Karpas-422 (cell line): ENCODE measurements at places on chromosomes 6 and 20.

DNA sequence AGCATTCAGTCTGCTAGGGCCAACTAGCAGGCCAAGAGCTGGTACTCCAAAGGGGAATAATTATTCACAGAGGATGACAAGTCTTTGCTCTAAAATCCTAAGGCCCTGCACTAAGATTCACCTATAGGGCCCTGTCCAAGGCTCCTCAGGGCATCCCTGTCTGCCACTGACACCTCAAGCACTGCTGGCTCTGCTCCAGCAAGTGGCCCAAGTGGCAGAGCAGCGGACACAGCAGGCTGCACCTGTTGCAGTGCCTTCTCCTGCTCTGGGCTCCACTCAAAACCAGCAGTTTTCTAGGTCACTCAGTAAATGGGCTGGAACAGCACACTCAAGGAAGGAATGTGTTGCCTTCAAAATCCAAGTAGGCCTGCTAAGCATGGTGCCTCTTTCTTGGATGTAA, 36.4 kb upstream of the SMOC2 start:
- H3K27ac ChIP-seq = no peak overlapping the region
- no peak overlapping the region for H3K4me3 ChIP-seq
- H3K27me3 ChIP-seq = no peaks in the 10 kb centered on the region
- H3K36me3 ChIP-seq = no peaks in the 10 kb centered on the region
- no peaks in the 10 kb centered on the region for H3K4me1 ChIP-seq

DNA sequence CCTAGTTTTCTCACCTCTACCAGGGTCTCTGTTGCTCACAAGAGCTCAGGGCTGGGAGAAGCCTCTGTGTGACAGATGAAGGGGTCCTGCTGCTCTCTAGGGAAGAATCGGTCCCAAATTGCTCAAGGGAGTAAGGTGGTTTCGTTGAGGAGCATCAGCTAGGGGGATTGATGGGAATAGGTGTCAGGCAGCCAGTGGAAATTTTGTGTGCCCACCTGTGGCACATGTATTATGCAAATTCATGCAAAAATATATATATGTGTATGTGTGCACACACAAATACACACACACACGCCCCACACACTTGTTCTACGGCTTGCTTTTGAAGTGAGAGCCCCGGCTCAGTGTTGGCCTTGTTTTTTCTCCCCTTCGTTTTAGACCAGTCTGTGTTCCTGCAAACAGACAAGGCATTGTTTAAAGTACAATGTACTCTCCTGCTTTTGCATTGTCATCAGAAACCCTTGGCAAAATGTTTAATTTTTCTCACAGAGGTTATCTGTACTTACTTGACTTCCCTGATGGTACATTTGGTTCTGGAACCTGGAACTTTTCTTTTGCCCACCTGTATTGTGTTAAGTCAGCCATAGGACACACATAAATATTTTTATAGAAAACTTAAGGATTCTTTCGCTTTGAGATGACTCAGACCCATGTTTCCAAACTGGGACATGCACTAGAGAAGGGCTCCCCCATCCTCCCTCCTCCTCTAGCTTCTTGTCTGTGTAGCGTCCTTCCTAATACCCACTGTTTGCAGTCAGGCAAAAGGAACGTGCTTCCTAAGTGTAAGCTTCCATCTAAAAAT, 26.7 kb downstream of the FOXO3 start:
- peaks cover 9% of the 10 kb centered on the region for H3K4me1 ChIP-seq
- H3K4me3 ChIP-seq = no peak overlapping the region
- no peaks in the 10 kb centered on the region for H3K27me3 ChIP-seq
- H3K27ac ChIP-seq = no peak overlapping the region

DNA sequence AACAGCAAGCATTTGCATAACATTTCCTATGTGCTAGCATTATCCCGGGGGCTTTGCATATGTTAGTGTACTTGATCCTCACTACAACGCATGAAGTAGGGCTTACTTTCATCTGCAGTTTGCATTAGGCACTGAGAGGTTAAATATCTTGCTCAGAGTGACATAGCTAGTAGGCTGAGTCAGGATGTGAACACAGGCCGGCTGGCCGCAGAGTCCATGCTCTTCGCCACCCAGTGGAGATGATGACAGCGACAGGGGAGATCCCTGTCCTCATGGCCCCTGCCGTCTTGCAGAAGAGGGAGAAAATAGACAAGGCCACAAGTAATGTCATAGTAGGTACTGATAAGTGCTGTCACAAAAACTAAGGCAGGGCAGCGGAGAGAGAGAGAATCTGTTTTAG, 46.9 kb downstream of the LYRM4 start:
- no peaks in the 10 kb centered on the region for H3K27me3 ChIP-seq
- H3K27ac ChIP-seq = no peak overlapping the region
- no peak for DNase-seq
- no peaks in the 10 kb centered on the region for H3K36me3 ChIP-seq

DNA sequence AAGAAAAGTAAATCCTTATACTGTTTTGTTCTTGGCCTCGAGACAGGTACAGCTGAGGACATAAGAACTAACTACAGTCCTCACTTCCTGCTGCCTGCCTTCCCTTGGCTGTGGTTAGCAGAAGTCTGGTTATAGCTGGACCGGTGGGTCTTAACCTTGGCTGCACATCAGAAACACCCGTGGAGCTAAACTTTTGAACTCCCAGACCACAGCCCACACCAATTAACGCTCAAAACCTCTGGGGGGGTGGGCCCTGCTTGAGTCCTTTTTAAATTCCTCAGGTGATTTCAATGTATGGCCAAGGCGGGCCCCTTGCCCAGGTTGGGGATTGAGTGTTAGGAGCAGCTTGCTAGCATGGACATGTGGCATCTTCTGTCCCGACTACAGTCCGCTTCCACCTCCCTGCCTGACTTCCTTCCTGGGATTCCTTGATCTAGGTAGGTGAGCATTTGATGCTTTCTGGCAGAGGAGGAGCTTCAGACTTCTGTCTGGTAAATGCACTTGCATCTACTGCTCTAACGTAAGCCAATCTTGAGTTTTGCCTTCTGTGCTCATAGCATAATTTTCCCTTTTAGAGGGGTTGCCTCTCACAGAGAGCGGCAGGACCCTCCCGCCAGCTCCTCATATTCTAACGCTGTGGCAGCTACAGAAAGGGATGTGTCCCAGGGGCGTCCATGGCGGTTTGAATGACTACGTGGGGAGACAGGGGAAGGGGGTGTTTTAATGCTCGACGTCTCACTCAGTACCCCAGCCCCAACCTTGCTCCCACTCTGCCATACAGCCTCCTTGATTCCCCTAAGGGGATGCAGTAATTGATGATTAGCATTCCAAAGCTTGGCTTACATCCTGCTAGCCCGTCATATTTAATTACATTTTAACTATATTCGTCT, 390.1 kb downstream of the ZFAND3 start:
- DNase-seq = no peak
- H3K4me1 ChIP-seq = no peaks in the 10 kb centered on the region
- no peaks in the 10 kb centered on the region for H3K36me3 ChIP-seq
- H3K27me3 ChIP-seq = no peaks in the 10 kb centered on the region
- H3K4me3 ChIP-seq = no peak overlapping the region
- no peak overlapping the region for H3K27ac ChIP-seq

GRCh38 chr20:51697096-51697826, 70.9 kb downstream of the ATP9A start:
- H3K27ac ChIP-seq = no peak overlapping the region
- no peak overlapping the region for H3K4me3 ChIP-seq
- no peaks in the 10 kb centered on the region for H3K36me3 ChIP-seq
- H3K4me1 ChIP-seq = no peaks in the 10 kb centered on the region
- no peaks in the 10 kb centered on the region for H3K27me3 ChIP-seq

DNA sequence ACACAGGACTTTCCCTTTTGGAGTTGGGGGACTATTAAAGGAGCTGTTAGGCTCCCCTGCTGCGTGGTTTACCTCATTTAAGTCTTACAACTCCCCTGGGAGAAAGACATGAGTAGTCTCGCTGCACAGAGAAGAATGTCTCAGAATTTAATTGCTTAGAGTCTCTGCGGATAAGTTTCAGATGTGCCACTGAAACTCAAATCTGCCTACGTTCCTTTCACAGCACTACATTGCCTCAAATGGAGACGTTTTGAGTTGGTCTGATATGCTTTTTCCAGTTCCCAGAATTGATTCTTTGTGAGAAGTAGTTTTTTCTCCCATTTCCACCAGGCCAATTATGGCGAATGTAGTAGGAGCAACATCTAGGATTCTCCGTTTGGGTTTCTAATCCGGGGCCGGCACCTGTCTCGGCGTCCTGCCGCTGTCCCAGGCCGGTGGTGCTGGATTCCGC, 532 bp upstream of the SLC35F1 start:
- no peak for DNase-seq
- H3K27ac ChIP-seq = no peak overlapping the region
- no peak overlapping the region for H3K4me3 ChIP-seq
- no peaks in the 10 kb centered on the region for H3K36me3 ChIP-seq
- H3K27me3 ChIP-seq = no peaks in the 10 kb centered on the region

- H3K27me3 ChIP-seq = no peaks in the 10 kb centered on the region
- no peak overlapping the region for H3K27ac ChIP-seq
- no peak overlapping the region for H3K4me3 ChIP-seq
- no peak for DNase-seq
- H3K36me3 ChIP-seq = no peaks in the 10 kb centered on the region
These were observed 18.5 kb downstream of the GRM1 start for GRCh38 chr6:146047371-146047770.

DNA sequence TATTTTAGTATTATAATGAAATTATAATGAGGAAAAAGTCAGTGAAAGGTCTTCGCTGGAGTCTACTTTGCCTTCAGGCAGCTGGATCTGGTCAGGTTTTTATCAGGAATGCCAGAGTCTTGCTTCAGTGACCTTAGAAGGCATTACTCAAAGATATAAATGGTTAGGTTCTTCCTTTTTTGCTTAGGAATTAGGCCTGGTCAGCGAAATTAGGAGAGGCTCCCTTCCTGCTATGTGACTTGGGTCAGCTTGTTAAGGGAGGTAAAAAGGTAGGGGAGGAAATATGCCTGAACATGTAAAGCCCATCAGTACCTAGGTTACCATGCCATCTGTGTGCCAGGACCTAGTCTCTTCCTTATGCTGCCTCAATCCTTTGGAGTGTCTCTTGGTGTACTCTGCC, 115.1 kb downstream of the OTOR start:
- no peaks in the 10 kb centered on the region for H3K27me3 ChIP-seq
- no peaks in the 10 kb centered on the region for H3K36me3 ChIP-seq
- H3K27ac ChIP-seq = no peak overlapping the region
- no peak overlapping the region for H3K4me3 ChIP-seq
- DNase-seq = no peak

DNA sequence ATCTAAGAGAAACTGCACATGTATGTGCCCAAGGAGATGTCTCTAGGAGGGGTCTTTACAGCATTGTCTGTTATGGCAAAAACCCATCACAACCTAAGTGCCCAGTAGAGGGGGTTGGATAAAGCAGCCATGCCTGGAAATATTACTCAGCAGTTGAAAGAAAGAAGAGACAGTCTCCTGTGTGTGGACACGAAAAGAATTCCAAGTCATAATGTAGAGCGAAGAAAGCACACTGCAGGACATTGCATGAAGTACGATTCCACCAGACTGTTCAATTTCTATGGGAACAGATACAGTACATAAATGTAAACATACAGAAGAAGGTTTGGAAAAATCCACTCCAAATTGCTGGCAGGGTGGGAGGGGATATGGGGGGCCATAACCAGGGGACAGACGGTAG, 7.3 kb upstream of the TGM2 start:
- no peak overlapping the region for H3K4me3 ChIP-seq
- DNase-seq = no peak
- H3K27ac ChIP-seq = no peak overlapping the region
- no peaks in the 10 kb centered on the region for H3K4me1 ChIP-seq
- no peaks in the 10 kb centered on the region for H3K36me3 ChIP-seq
- no peaks in the 10 kb centered on the region for H3K27me3 ChIP-seq

- no peaks in the 10 kb centered on the region for H3K36me3 ChIP-seq
- no peak overlapping the region for H3K4me3 ChIP-seq
- no peaks in the 10 kb centered on the region for H3K4me1 ChIP-seq
- H3K27me3 ChIP-seq = no peaks in the 10 kb centered on the region
- DNase-seq = no peak
These were observed 89.3 kb downstream of the HAO1 start for GRCh38 chr20:7850775-7851490.

- H3K4me1 ChIP-seq = no peaks in the 10 kb centered on the region
- no peaks in the 10 kb centered on the region for H3K36me3 ChIP-seq
- no peak for DNase-seq
- H3K4me3 ChIP-seq = no peak overlapping the region
- no peak overlapping the region for H3K27ac ChIP-seq
These were observed 16.4 kb upstream of the SLC22A3 start for GRCh38 chr6:160331753-160332152.

DNA sequence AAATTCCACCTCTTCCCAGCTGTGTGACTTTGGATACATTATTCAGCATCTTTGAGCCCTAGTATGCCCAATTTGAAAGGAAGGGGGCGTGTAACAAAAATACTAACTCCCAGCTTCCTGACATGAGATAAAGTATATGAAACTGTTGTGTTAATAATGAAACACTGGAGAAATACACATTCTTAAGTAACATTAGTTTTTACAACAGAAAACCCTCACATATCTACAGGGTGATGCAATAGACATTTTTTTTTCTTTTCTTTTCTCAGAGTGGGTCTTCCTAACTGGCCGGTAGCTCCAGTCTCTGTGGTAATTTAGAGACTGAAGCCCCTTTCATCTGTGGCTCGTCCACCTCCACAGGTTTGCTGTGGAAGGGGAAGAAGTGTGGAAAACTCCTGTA, 79.5 kb downstream of the CD83 start:
- no peaks in the 10 kb centered on the region for H3K4me1 ChIP-seq
- H3K4me3 ChIP-seq = no peak overlapping the region
- no peak overlapping the region for H3K27ac ChIP-seq
- H3K27me3 ChIP-seq = no peaks in the 10 kb centered on the region

DNA sequence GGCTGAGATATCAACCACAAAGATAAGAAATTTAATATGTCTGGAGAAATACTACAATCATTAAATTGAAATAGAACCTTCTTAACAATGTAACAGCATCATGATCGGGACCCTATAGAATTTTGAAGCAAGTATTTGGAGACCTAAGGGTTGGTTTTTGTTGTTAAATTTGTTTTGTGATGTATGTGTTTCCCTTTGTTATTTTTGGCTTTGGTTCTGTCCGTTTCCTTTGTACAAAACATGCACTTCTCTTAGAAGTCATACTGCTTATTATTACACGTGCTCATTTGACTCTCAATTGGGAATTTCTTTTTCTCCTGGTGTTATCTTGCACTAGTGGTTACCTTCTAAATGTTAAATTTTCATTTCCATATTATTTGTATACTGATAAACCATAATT, 4.0 kb upstream of the PLN start:
- H3K36me3 ChIP-seq = no peaks in the 10 kb centered on the region
- no peaks in the 10 kb centered on the region for H3K27me3 ChIP-seq
- DNase-seq = no peak
- no peak overlapping the region for H3K4me3 ChIP-seq
- no peak overlapping the region for H3K27ac ChIP-seq

GRCh38 chr6:105781248-105781647, 304.9 kb upstream of the PRDM1 start:
- H3K4me3 ChIP-seq = no peak overlapping the region
- DNase-seq = no peak
- H3K36me3 ChIP-seq = no peaks in the 10 kb centered on the region
- no peaks in the 10 kb centered on the region for H3K4me1 ChIP-seq
- H3K27me3 ChIP-seq = no peaks in the 10 kb centered on the region

- no peak for DNase-seq
- peaks cover 3% of the 10 kb centered on the region; the same call in 1 of the 2 replicates for H3K4me1 ChIP-seq
- no peaks in the 10 kb centered on the region for H3K36me3 ChIP-seq
- no peaks in the 10 kb centered on the region for H3K27me3 ChIP-seq
- no peak overlapping the region for H3K27ac ChIP-seq
- H3K4me3 ChIP-seq = no peak overlapping the region
These were observed 9.5 kb downstream of the DAAM2 start for GRCh38 chr6:39801456-39802251.

GRCh38 chr20:58008413-58008812, 220.0 kb downstream of the ANKRD60 start:
- no peak overlapping the region for H3K27ac ChIP-seq
- DNase-seq = no peak
- no peaks in the 10 kb centered on the region for H3K36me3 ChIP-seq
- H3K4me1 ChIP-seq = no peaks in the 10 kb centered on the region
- H3K4me3 ChIP-seq = no peak overlapping the region
- no peaks in the 10 kb centered on the region for H3K27me3 ChIP-seq
